ENCODE measurements at places on chromosomes 5 and 9.

DNA sequence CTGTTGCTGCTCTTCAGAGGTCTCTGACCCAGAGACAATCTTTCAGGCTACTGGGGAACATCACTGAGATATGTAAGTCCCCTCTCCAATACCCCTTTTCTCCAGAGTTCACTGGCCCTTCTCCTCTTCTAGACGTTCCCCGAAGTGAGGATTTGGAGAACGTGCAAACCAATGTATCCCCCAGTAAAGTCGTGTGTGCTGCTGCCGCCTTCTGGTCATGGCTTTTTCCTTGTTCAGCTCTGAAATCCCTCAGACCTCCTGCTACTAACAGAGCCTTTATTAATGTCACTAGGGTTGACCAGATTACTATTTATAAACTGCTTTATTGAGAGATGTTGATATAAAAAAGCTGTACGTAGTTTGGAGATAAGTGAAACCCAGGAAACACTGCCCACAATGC is 1028.6 kb downstream of the CDH9 start:
- no peak for DNase-seq

GRCh38 chr5:178125253-178125906 is 5.4 kb upstream of the RMND5B start:
- DNase-seq, result no peak

- DNase-seq, result no peak
Observed at GRCh38 chr9:99150451-99151171, 45.7 kb downstream of the TGFBR1 start.

DNA sequence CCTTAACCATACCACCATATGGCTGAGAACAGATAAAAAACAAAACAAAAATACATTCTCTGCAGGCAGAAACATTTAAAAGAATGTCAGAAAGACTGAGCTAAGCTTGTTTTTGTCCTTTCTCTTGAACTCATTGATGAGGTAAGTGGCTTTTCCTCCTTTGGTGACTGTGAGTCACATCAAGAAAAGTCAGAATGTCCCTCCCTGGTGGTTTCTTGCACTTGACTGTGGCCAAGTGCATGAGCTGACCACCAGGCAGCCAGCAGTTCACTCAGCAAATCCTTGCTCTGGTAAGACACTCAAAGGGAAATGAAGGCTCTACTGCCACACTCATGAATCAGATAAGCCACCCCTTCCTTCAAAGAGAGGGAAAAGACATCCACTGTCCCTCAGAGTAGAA is 970.9 kb downstream of the TAF11L14 start:
- DNase-seq, result no peak

DNA sequence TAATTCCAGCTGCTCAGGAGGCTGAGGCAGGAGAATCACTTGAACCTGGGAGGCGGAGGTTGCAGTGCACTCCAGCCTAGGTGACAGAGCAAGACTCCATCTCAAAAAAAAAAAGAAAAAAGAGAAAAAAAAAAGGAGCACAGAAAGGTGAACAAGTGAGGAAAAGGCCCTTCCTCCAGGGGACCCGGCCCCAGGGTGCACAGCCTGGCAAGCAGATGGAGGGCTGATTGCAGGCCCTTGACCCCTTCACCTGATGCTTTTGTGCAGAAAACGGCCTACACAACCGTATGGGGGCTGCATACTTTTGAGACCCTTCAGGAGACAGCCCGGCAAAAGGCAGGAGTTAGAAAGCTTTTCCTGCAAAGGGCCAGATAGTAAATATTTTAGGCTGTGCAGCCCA is 33.9 kb downstream of the HRH2 start:
- DNase-seq, result no peak
